ENCODE measurements at places on chromosomes 11 and 22.
A peak's percentile ranks its signal among the peaks of the same experiment; 100 is the strongest.

- peak; percentile 76 for DNase-seq
Observed at GRCh38 chr11:10366568-10367331, 61.9 kb downstream of the ADM start.

DNA sequence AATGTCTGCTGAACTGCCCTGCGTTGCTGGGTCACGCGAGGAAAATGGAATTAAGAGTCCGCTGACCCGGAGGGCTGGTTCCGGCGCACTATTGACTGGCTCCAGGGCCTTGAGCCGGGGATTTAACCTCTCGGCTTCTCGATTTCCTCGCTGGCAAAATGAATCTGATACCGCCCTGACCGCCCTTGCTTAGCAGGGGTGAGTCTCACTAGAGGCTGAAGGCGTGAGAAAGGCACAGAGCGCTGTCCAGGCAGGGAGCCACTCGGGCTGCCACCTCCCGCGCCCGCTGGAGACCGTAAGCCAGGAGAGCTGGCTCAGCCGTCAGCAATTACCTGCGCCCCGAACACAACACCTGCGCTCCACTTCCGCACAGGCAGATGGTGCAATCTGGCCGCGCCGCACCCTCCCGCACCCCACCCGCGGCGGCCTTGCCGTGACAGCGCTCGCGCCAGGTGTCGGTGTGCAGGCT is 65.6 kb downstream of the BUD13 start:
- DNase-seq, result no peak

DNA sequence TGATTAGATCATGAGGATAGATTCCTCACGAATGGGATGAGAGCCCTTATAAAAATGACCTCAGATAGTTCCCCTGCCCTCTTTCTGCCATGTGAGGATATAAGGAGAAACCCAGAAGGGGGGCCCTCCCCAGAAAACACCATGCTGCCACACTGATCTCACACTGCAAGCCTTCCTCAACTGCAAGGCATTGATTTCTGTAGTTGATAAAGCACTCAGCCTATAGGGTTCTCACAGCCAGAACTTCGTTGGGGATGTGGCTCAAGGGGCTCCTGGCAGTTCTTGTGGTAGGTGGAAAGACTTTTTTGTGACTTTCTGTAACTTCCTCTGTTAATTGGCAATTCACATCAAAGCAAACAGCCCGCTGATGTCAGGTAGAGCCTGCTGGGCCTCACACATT is 108.9 kb downstream of the CD44 start:
- DNase-seq, result no peak

- DNase-seq, result no peak
Observed at GRCh38 chr11:34213366-34213765, 107.9 kb downstream of the NAT10 start.

- DNase-seq, result no peak
Observed at GRCh38 chr22:24894998-24895397, 51.5 kb downstream of the LHFPL7 start.

- DNase-seq, result no peak
Observed at GRCh38 chr11:61616434-61616833, 35.6 kb upstream of the SYT7 start.

DNA sequence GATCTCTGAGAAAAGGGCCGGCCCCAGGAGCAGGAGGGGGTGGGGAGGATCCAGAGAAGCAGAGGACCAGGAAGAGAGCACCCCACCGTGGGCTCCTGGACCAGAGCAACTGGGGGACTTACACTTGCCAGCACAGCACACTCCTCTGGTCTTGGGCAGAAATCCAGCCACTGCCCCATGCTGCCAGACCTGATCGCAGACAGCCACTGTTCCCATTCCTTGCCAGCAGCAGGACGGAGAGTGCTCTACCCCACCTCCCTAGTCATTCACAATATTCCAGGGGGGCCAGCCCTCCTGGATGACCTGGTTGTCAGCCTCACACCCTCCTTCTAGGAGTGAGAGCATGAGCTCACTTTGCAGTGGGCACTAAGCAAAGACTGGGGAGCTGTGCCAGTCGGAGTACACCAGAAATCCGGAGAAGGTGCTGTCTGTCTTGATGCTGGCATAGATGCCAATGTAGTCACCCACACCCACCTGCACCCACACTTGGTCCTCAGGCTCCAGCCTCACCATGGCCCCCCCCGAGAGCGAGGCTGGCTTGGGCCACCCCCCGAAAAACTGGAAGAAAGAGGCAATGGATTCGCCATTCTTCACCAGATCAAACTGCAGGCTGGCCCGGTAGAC is 1.6 kb downstream of the C1QTNF5 start:
- peak; percentile 56 for DNase-seq

- DNase-seq, result no peak
Observed at GRCh38 chr11:12329797-12330196, 47.6 kb upstream of the PARVA start.

- peak; percentile 15 for DNase-seq
Observed at GRCh38 chr11:8252388-8252787, 11.3 kb downstream of the LMO1 start.

GRCh38 chr22:31148953-31149627 is 8.8 kb upstream of the PLA2G3 start:
- DNase-seq, result no peak

DNA sequence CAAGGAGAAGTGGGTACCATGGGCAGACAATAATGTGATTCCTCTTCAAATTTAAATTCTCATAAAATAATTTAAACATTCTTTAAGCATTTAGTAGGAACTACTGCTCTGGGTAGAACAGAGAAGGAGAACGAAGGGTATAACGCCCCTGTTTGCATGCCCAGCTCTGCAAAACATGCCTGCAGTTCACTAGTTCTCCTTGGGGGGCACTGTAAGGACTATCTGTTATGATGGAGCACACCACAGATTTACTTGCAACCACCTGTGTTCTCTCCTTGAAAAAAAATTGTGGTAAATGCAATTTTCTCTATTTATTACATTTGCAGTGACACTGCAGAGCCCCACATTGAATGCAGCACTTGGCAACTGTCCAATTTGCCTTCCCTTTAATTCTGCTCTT is 100.3 kb downstream of the GUCY1A2 start:
- DNase-seq, result no peak

DNA sequence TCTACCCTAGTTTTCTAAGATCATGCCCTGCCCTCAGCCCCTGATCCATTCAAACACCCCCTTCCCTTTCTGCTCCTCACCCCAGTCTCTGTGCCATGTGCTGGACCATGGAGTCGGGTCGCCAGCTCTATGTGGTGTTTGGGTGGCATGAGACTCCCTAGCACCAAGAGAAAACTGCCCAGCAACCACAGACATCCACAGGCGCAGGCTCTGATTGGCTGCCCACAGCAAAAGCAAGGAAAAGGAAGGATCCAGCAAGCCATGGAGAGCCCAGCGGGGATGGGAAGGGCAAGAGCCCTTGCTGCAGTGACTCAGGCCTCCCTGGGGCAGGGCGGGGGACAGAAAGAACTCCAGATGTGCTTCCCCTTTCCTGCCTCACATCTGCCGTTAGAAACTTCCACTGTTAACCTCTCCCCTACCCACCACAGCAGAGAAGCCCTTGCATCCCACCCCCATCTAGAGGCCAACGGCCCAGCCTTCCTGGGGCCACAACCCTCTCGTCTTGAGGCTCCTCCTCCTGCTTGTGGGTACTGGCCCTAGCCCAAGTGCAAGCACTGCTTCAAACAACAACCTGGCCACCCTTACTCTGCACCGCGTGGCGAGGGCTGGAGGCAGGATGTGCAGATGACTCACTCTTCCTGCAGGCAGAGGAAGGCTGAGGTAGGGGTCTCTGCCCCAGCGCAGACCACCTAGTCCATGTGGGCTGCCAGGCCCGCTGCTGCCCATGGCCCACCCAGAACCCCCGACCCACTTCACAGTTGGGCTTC is 9.7 kb upstream of the AHNAK start:
- peak; percentile 89 for DNase-seq

DNA sequence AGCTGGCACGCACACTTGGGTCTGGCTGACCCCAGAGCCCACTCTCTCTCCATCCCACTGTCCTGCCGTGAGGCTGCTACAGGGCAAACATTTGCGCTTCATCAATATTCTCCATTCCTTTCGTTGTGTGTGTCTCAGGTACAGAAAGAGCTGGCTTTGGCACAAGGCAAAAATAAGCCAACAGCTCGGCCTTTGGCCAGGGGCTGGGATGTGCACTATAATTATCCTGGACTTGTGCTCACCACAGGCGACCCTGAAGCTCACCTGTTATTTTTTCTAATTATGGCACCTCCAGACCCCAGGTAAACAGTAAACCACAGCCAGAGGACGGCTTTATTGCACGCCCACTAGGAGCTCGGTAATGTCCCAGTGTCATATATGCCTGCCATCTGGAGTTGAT is 10.9 kb downstream of the ZMAT5 start:
- no peak for DNase-seq

GRCh38 chr22:20567993-20568417 is 60.6 kb downstream of the MED15 start:
- no peak for DNase-seq

- DNase-seq, result no peak
Observed at GRCh38 chr11:105610871-105611571, 1.1 kb downstream of the GRIA4 start.

- DNase-seq, result peak; percentile 61
Observed at GRCh38 chr11:68855205-68855981, 13.7 kb upstream of the CPT1A start.

DNA sequence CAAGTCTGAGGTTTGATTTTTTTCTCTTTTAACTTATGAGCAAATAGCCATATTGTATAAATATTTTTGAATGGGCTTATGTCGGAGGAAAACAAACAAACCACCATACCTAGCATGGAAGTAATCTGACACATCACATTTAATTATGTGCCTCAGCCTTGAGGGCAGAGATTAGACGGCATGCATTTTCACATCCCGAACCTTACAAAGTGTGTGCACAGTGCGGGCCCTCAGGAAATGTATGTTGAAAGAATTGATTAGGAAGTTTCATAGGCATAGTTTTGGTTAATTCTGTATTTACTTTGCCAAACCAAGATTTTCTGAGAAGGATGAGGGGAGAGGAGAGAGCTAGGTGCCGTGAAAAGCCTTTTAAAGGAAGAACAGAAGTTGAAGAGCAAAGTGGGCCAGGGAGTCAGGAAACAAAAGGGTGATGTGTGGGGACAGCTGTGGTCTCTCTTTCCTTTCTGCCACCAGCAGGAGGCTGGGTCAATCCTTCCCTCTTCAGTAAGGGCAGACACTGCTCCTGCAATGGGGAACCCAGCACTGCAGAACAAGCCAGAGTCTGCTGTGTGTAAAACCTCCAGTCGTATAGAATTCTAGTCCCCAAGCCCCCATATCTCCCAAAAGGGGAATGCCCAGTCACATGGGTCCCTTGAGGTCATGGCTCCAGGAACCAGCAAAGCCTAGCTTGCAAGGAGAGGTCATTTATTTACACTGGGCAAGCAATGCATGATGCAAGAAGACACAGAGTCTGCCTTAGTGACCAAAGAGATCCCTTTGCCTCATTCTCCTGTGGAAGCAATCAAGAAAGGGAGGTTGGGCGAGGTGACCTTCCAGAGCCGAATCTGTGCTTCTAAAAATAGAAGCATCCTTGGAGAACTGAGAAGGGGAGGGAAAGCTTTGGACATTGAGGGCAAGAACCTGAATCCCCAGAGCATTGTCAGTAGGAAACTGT is 71.1 kb upstream of the OLFML1 start:
- DNase-seq, result no peak

- no peak for DNase-seq
Observed at GRCh38 chr11:119094816-119095065, 6.9 kb downstream of the DPAGT1 start.

DNA sequence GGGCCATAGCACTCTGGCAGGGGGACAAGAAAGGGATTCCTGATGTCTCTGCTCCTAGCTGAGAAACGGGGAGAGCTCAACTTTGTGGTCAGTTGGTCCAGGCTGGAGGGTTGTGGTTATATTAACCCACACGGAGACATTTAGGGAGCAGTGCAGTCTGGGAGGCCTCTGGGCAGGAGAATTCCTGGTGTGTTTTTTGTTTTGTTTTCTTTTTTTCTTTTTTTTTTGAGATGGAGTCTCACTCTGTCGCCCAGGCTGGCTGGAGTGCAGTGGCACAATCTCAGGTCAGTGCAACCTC is 88.0 kb upstream of the SHISAL1 start:
- no peak for DNase-seq
